ENCODE measurements at places on chromosomes 2 and 18.

GRCh38 chr2:71620851-71621251 is 167.5 kb downstream of the DYSF start:
- DNase-seq, result no peak

GRCh38 chr2:181146171-181146570 is 165.8 kb downstream of the UBE2E3 start:
- no peak for DNase-seq

DNA sequence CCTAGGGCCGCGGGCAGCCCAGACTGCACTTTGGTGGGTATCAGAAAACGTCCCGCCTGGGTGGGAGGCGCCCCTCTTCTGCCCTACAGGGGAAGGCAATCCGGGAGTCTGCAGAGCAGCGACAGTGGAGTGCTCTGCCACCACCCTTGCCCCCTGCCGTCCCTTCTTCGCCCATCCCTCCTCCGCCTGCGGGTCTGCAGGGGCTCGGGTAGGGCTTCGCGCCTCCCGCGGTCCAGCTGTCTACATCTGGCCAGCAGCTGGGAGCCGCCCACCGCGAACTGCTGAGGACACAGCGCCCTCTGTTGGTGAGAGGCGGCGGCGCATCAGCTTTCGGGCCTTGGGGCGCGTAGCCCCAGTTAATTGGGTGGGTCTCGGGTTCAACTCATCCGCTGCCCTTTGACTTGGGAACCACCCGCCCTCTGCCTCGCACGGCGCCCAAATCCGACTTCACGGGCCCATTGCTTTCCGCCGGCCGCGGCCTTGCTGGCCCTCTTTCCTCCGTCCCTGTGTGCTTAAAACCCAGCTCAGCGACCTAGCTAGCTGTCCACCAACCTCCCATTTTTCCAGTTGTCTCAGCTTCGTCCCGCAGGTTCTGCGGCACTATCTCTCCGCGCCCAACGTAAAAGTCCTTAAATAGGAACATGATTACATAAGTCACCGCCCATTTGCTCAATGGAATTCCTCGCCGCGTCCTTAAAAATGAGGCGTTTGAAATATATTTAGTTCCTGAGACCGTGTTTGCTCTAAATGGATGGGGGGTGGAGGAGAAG is 17.6 kb downstream of the WNT10A start:
- DNase-seq, result peak; percentile 74

DNA sequence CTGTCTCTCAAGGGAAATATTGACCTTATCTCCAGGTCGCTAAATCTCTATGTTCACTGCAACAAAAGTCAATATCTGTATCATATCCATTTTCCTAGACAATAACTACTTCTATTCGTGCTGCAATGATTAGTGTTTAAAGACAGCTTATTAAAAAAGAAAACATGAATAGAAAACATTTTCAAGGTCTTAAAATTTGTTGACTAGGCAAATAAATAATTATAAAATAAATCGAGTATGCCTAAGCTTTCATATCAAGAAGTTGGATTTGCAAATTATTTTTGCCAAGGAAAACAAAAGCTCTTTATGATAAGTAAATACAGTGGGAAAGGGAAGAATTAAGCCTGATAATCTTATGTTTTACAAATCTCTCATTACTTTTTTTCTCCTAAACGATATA is 428.5 kb downstream of the NUP35 start:
- DNase-seq, result no peak

DNA sequence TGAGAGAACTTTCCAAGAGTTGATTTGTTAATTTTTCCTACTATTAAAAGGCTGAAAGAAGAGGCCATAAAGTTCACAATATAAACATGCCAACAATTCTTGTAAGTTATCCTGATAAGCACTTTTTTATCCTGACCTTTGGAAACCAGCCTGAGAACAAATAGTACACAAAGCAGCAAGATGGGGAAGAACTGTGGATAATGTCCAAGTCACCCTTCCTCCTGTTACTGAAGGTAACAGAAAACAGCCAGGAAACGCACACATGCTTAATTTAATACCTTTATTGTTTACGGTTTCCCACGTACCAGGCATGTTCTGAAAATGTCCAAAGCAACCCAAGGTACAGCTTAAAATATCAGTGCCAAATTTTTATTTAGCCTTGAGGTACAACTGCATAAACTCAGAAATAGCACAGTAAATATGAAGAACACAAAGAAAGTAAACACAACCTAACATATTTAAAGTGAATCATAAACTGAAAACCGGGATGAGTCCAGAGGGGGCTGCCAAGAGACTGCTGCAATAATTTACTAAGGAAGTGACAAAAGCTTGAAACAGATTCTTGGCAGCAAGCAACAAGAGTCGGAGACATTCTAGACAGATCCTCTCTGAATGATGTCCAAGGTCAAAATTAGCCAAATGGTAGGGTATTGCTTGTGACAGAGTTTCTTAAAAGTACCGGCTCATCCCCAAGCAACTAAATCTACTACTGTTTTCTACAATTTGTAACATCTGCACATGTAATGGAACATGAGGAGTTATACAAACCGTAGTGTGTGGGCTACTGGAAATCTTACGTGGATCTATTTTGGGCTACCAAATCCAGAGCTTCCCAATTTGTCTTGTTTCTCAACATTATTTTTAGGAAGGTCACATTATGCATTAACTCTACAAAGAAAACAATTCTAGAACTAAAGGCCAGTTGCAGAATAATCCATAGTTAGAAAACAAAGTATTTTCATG is 93.2 kb downstream of the CABYR start:
- DNase-seq, result no peak

DNA sequence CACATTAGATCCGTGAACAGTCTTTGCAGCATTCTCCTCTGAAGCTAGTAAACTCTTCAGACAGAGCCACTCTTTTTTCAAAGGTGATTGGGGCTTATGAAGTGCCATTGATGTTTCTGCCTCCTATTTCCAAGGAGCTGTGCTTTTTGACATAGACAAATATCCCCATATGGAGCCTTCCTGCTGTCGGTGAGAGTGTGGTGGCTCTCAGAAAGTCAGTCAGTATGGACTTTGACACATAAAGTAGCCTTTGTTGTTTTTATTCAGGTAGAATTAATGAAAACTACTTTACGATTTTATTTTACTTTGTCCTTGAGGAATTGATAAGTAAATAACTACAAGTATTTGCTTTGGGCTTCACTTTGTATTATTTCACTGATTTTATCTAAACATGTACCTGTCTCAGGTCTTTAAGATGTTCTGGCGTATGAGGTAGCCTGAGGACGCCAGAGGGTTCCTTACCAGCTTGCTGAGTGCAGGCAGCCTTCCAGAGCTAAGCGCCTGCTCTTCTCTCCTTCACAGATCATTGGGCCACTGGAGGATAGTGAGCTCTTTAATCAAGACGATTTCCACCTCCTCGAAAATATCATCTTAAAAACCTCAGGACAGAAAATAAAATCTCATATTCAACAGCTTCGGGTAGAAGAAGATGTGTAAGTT is 69.7 kb downstream of the UGGT1 start:
- no peak for DNase-seq

DNA sequence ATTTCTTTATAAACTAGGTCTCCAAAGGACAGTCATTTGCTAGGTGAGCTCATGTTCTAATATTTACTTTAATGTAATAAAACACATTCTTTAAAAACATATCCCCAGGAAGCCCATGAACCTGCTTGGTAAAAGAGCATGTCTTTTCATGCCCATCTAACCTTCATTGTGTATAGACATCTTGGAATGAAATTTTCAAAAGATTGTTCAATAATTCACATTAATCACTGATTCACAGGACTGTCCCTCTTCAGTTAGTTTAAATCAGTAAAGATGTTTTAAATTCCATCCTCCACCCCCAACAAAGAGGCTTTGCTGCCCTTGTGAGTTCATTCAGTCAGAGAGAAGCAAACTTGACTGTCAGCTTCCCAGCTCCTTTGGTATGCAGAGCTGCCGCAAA is 633.4 kb upstream of the CELF4 start:
- no peak for DNase-seq

- DNase-seq, result no peak
These were observed 76.3 kb upstream of the GLS start for GRCh38 chr2:190804182-190804795.

DNA sequence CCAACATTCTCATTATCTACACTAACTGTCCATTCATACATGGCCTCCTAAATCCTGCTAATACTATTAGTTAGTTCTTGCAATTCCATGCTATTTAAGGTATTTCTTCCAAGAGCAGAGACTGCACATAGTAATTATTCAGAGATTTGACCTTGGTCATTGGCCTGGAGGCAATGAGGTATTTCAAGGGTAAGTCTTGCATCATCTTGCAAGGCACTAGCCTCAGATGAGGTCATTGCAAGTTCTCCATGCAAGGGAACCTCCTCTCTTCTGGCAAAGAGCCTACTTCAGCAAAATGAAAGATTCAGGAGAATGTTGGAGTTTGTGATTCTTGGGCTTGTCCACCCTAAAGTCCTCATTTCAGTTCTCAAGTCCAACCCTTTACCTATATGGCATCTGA is 48.5 kb upstream of the IKZF2 start:
- no peak for DNase-seq

- DNase-seq, result no peak
These were observed 566.0 kb downstream of the TMX3 start for GRCh38 chr18:68148863-68149262.

GRCh38 chr2:173755798-173756197 is 209.4 kb downstream of the SP3 start:
- no peak for DNase-seq

GRCh38 chr2:34098256-34098655 is 499.2 kb upstream of the FAM98A start:
- DNase-seq, result no peak

GRCh38 chr2:25700221-25700660 is 26.9 kb upstream of the DTNB start:
- DNase-seq, result no peak

- no peak for DNase-seq
These were observed 31.9 kb upstream of the TFPI start for GRCh38 chr2:187586011-187586641.

GRCh38 chr2:3481736-3482362 is 37.5 kb downstream of the ADI1 start:
- DNase-seq, result no peak

DNA sequence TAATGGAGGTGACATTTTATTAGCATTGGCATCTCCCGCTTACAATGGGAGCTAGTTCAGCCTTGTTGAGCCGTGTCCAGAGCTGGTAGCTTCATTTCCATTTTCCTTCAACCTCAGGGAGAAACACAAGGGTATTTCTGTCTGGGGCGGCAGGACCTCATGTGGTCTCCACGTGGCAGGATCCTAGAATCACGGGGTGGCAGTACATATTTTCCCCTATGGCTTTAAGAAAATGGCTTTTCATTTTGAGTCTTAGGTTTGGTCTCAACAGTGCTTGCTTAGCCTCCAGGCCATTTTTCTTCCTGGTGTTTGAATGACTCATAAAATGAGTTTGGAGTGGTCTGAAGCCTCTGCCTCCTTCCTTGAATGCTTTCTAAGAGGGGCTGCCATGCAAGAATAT is 20.3 kb downstream of the CABLES1 start:
- no peak for DNase-seq

- no peak for DNase-seq
These were observed 30.6 kb upstream of the CREB1 start for GRCh38 chr2:207499114-207499513.

DNA sequence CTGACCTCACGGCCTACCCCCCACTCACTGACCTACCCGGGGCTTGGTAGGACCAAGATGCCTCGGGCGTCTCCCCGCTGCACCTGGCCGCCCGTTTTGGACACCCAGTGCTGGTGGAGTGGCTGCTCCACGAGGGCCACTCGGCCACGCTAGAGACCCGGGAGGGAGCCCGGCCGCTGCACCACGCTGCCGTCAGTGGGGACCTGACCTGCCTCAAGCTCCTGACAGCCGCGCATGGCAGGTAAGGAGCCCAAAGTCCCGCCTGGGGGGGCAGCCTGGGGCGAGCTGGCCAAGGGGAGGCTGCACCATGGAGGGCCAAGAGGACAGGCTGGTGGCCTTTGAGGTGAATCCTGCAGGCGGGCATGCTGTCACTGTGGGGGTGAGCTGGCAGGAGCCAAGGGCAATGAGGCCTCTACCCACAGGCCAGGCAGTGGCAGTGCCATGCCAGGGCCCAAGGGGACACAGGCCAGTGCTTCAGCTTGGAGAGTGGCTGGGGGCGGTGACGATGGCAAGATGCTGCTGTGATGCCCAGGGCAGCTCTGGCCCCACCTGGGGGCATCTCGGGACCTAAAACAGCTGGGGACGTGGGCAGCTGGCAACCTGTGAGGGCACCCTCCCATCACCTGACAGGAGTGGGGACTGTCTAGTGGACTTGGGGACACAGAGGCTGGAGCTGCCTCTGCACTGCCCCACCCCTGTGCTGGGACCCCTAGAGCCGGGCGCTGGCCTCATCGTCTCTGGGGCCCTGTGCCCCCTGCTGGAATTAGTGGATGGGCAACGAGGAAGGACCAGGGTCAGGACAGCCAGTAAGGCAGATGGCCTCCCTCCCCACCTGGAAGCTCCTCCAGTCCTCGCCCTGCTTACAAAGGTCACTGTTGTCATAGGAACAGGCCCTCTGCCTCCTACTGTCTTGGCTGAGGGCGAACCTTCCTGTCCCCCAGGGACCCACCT is 2.0 kb downstream of the ESPNL start:
- no peak for DNase-seq

DNA sequence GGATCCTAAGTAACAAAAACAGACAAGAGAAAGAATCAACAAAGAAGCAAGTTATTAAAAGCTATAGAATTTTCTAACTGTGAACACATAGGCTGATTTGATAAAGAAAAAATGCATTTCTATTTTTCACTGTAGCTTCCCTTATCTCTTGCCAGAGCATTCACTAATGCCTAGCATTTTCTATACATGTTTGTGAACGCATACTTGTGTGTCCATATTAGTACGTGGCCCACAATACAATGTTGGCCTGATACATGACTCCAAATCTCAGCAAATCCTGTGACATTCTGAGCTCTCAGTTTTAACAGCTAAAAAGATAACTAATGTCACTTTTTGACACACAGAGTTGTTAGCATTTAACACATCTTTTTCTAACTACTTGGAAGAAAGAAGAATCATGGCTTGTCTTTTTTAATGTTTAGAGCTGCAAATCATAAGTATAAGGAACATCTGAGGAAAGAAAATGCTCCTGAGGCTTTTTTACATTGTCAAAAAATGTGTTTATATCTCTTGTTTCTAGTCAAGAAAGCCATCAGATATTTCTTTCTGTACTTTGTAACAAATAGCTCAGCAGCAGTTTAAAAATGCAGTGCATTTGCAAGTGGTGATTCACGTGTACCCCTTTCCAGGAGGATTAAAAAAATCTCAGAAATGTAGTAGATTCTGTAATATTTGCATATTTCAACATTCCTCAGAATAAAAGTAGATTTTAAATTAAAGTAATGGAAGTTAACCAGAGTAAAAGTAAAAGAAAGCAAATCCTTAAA is 1646.8 kb upstream of the TMEFF2 start:
- DNase-seq, result no peak

DNA sequence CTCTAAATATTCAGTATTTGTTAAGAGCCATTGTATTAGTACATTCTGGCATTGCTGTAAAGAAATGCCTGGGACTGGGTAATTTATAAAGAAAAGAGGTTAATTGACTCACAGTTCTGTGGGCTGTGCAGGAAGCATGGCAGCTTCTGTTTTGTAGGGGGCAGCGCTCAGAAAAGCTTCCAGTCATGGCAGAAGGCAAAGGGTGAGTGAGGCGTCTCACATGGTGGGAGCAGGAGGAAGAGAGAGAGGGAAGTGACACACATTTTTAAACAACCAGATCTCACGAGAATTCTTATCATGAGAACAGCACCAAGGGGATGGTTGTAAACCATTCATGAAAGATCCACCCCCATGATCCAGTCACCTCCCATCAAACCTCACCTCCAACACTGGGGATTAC is 13.8 kb upstream of the CCDC102B start:
- no peak for DNase-seq

Measured in activated T-helper 1 cell treated with anti-CD3 and anti-CD28 coated beads, Interleukin-2, amount 50 U/mL, for 16 hours (primary cell).